RWPE1 (cell line): ENCODE measurements at places on chromosomes 11 and 22.

DNA sequence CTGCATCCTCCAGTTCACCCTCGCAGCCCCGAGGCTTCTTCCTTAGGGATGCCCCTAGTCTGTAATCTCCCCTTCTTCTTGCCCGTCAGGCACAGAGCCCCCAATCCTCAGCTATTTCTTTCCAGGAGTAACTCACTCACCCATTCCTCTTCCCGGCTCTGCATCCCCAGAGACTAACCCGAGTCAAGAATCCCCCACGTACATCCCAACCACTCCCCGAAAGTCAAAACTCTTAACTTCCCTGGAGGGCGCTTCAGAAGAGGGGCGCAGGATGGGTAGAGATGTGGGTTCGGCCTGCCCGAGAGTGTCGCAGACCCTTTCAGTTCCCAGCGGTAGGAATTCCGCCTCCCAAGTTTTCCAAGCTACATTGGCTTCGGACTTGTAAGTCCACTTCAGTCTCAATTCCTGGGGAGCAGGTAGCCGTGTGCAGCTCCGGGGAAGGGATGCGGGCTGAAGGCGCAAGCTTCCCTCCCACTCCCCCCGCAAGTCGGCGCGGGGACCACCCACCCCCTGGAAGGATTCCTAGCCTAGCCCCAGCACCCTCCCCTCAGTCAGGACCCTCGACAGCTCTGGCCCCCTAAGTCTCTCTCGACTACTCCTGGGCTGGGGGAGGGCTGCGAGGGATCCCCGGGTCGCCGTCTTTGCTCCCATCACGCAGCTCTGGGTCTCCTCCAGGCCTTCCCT lies 871 bp downstream of the BDNF start:
- DNase-seq, result peak; percentile 37

DNA sequence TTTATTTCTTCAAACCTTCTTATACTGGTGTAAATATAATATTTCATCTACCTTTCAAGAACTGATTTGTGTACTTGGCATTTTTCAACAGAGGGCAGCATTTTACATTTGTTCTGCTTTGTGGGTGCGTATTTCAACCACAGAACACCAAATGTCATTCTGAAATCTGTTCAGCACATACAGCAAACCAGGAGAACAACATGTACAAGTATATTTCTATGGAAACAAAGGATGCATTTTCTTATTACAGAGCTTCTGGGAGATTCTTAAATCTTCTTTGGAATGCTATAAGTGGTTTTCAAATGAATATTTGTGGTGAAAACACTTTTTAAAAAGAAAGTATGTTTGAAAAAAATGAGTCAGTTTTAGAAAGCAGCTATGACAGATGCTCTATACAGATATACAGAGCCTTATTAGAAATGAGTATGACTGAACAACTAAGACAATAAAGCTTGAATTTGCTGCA lies 946.0 kb downstream of the FAM181B start:
- no peak for DNase-seq

DNA sequence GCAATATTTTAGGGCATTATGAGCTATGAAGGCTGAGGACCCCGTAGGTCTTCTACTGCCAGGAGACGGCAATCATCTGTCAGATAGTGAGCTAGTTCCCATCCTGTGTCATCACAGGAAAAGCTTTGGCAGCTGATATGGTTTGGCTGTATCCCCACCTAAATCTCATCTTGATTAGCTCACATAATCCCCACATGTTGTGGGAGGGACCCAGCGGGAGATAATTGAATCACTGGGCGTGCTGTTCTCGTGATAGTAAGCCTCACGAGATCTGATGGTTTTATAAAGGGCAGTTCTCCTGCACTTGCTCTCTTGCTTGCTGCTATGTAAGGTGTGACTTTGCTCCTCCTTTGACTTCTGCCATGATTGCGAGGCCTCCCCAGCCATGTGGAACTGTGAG lies 18.1 kb downstream of the CSRP3 start:
- no peak for DNase-seq

- DNase-seq, result no peak
These were observed 58.3 kb downstream of the LDLRAD3 start for GRCh38 chr11:36002196-36002595.

DNA sequence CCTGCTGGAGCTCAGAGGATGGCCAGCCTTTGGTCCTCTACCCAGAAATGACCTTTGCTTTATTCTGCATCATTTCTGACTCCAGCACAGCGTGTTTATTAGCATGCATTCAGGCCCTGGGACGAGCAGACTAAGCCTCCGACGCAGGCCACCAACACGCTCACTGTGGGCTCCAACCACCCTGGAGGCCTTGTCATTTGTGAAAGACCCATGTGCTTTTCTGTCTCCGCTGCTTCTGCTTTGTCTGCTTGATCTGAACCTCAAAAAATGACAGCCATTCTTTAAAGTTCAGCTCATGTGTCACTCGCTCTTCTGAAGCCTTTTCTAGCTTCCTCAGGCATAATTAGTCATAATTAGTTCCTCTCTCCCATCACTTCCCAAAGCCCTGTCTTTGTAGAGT lies 109.1 kb upstream of the TIMP3 start:
- DNase-seq, result no peak

DNA sequence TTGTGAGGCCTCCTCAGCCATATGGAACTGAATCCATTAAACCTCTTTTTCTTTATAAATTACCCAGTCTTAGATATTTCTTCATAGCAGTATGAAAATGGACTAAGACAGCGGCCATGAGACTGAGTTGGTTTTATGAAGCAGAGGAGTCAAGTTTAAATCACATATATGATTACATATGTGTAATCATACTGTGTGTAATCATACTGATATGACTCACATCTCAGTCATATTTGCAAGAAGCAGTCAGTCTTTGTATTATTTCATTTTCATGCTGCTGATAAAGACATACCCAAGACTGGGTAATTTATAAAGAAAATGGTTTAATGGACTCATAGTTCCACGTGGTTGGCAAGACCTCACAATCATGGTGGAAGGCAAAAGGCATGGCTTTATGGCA lies 89.8 kb downstream of the SYT9 start:
- DNase-seq, result no peak

DNA sequence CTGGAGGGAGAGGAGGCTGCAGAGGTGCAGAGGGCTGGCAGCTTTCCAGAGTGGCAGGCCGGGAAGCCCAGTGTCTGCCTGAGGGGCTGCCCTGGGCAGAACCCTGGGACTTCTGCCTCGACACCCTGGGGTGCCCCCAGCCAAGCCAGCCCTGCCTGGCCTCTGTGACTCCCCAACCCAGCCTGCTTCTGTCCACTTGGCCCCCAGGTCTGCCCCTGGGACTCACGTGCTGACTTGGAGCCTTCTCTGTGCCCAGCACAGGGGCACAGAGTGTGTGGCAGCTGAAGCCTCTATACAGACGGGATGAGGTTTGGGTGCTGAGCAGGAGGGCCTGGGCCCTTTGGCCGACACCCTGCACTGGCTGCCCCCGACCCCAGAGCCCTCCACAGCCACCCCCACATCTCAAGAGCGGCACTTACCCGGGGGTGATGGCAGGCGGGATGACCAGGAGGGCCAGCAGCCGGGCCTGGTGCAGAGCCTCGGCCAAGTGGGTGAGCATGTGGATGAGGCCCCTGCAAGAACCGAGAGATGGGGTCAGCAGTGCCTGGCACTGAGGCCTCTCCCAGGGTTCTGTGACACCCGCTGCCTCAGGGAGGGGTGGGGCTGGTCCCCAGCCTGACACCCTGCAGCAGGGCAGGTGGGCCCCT lies 17.5 kb downstream of the CHID1 start:
- no peak for DNase-seq
